HFF-Myc (cell line): ENCODE measurements at places on chromosomes 3 and 15.

DNA sequence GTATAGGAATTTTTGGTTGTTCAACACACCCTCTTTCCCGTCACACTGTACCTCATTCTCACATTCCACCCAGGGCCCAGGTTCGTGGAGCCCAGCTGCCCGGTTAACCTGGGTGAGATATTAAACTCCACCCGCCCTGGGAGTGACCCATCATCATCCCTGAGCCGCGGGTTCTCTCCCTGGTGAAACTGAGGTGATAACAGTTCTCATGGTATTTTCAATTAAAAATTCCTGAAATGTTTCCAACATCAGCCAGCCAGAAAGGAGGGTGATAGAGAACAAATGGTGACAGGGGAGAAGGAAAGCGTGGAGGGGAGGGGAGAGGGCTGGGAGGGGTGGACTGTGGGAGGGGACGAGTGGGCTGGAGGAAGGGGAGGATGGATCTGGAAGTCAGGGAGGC, 148.8 kb downstream of the ALDH1A2 start:
- DNase-seq, result no peak

DNA sequence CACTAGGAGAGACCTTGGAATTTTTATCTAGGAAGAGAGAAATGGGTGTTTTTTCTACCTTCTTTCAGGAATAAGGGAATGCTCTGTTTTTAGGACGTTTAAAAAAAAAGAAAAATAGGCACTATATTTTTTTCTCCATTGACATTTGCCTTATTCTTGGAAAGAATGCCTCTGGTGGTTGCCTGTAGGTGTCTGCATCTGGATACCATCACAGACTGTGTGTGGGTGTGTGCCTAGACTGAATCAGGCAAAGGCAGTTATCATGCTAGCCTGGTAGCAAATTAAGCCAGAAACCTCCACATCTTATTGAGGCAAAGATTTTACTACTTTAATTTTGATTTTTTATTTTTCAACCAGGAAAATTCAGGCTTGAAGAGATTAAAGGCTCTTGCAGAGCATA, 513.6 kb upstream of the KCNMB2 start:
- peak; percentile 16 for DNase-seq

DNA sequence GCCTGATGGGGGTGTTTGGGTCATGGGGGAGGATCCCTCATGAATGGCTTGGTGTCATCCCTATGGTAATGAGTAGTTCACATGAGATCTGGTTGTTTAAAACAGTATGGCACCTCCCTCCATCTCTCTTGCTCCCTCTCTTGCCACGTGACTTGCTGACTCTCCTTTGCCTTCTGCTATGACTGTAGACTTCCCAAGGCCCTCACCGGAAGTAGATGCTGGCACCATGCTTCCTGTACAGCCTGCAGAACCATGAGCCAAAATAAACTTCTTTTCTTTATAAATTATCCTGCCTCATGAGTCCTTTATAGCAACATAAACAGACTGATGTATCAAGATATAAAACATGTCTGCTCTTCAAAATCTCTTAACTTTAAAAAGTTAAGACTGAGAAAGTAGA, 96.1 kb downstream of the TFDP2 start:
- no peak for DNase-seq

- DNase-seq, result peak; percentile 52
These were observed 32.8 kb downstream of the CDIN1 start for GRCh38 chr15:36612063-36612788.

DNA sequence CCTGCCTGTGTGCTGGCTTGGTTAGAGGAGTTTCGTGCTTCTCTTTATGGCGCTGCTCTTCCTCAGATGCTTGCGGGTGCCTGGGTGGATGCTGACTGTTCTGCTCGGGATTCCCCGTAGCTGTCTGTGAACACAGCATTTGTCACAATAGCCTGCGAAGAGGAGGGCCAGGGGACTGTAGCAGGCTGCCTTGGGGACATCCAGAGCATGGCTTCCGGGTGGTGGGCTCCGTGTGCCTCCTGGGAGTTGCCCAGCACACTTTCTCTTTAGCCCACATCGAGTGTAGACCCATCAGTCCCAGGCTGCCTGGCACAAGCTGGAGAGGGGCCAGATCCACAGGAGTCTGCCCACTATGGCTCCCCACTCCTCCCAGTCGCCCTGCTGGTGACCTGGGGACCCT, 22.4 kb downstream of the LRRK1 start:
- DNase-seq, result no peak

DNA sequence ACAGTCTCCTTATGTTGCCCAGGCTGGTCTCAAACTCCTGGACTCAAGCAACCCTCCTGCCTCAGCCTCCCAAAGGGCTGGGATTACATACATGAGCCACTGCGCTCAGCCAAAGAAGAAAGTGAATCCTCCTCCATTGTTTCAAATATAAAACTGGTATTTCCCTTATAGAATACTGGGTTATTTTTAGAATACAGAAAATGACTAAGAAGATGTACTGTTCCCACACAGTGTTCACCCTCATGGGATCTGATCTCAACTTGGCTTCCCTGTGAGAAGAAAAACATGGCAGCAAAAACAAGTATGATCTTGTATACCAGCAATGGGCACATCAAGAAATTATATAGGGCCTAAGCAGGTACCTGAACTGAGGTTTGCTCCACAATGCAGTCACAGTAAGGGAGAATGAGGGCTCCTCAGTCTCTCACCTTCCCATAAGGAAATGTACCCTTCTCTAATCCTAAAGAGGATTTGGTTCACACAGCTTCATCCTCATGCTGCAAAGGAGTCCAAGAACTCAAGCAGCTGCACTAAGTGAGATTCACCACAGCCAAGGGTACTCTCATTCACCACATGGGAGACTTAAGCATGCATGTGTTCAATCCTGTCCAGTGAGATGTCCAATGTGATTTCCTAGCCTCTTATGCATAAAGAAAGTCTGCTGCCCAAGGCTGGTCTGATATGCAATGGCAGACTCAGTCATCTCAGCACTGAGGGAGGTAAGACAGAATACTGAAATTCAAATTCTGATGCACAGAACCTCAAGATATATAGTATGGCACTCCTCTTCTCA, 25.8 kb downstream of the USP4 start:
- no peak for DNase-seq

DNA sequence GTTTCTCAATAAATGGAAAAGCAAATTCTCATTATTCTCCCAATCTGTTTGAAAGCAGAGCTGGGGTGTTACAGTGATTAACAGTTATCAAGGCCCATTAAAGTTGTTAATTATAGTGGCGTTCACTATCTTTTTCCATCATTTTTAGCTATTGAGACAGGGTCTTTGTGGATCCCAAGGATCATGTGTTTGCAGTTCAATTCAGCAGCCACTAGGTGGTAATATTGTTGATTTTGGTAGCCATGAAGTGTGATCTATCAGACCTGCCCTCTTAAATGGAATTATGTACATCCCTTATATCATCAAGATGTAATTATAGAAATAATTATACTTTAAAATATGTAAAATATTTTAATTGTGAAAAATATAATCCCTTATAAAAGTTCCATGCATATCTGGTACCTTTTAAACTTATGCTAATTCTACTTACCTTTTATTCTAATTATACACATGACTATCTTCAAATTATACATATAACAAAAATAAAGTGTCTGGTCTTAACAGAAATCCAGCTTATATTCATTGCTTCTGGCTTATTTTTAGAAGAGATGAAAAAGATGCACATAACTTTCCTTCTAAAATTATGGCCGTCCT, 126.4 kb downstream of the GREM1 start:
- no peak for DNase-seq

DNA sequence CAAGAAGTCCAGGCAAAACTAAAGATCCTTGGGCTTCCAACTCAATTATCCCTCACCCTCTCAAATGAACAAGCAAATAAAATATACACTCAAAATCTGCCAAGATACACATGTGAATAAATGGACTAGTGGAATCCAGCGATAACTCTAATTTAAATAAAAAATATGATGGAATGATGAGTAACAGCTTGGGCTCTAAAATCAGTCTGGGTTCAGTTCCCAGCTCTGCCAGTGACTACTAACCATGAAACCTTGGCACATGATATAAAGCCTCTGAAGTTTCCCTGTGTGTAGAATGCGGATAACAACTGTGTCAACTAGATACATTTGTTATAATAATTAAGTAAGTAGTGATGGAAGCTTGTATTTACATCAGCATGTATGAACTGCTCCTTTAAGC, 81.3 kb downstream of the CADPS start:
- DNase-seq, result no peak

GRCh38 chr15:99492275-99492674, 73.5 kb upstream of the MEF2A start:
- DNase-seq, result no peak

GRCh38 chr15:85860394-85861161, 65.9 kb upstream of the KLHL25 start:
- no peak for DNase-seq

DNA sequence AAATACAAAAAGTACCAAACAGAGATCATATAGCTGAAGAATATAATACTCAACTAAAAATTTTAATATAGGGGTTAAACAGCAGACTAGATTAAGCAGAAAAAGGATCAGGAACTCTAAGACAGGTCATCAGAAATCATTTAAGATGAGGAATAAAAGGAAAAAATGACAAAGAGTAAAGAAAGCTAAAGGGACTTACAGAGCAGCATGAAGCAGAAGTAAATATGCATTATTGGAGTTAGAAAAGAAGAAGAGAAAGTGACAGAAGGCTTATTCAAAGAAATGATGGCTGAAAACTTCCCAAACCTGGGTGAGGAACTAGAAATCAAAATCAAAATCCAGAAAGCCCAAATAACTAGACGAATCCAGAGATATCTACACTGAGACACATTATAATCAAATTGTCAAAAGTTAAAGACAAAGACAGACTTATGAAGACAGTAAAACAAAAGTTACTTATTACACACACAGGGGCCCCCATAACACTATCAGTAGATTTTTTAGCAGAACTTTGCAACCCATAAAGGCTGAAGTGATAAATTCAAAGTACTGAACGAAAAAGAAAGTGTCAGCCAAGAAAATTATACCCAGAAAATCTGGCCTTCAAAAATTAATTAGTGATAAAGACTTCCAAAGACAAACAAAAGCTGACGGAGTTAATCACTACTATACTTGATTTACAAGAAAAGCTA, 95.6 kb downstream of the SCAPER start:
- no peak for DNase-seq

DNA sequence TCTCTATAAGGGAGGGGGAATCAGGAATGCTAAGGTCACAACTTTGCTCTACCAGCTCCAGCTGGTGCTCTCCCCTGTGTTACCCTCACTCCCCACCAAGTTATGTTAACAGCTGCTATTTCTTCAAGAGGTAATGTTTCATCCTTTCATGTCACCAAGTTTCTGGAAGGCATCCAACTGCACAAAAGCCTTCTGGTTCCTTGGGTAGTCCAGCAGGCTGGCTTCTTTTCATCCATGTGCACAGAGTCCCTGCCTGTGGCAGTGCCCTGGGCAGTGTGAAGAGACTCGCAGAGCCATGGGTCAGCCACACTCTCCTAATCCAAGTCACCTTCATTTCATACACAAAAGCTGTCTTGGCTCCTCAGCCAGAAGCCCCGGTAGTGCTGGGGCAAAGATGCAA, 737.5 kb upstream of the LMCD1 start:
- no peak for DNase-seq

- DNase-seq, result no peak
These were observed 8.4 kb downstream of the CLCN2 start for GRCh38 chr3:184352897-184353545.

GRCh38 chr3:5569152-5569551, 381.6 kb downstream of the EDEM1 start:
- no peak for DNase-seq

DNA sequence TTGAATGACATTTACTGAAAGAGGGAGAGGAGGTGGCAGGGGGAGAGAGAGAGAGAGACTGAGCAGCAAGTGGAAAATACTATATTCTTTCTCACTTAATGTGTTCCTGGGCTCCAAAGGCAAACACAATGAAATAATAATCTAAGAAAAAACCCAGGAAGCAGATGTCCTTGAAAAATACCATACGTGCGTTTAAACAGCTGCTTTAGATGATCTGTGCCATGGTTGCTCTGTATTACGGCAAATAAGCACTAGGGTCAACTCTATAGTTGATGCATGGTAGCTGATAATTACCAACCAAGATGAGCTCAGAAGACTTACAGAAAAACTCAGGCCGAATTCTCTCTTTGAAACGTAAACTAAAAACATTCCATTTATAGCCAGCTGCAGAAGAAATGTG, 410.3 kb upstream of the TBL1XR1 start:
- no peak for DNase-seq

- DNase-seq, result no peak
These were observed 13.9 kb upstream of the SYNM start for GRCh38 chr15:99090938-99091337.

DNA sequence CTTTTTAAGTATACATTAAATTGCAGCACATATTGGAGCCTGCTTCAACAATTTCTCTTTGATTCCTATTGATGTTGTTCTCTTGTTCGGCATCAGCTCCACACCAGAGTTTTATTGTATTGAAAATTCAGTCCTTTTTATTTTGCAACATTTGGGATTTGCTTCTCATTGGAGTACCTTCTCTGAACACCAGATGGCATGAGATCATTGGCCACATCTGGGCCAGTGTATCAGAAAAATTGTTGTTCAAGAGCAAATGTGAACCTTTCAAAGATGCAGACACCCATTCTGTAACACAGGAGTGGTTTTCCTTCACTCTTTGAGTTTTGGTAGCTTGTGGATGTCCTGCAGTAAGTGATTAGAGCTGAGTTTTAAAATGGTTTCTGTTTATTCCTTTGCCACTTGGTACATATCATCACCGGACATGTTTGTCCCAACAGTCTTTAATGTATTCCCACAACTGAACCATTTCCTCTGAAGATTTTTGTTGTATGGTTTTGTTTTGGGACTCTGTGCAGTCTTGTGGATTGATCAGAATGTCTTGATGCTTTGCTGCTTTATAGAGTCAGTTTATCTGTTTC, 96.1 kb downstream of the MCTP2 start:
- DNase-seq, result peak; percentile 5

DNA sequence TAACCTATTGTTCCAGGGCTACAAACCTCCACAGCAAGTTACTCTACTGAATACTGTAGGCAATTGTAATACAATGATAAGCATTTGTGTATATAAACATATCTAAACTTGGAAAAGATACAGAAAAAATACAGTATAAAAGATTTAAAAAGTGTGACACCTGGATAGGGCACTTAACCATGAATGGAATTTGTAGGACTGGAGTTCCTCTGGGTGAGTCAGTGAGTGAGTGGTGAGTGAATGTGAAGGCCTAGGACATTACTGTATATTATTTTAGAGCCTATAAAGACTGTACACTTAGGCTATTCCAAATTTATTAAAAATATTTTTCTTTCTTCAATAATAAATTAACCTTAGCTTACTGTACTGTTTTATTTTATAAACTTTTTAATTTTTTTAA, 38.4 kb upstream of the SLC25A36 start:
- no peak for DNase-seq

- no peak for DNase-seq
These were observed at the start of gene TJP1 for GRCh38 chr15:29822100-29822683. TSS of gene TJP1 (minus strand) at chr15:29822468. CDS start at chr15:29822028, 440 bp downstream.

- DNase-seq, result no peak
These were observed 479.6 kb downstream of the CNTN3 start for GRCh38 chr3:74134831-74135230.
